ENCODE measurements at places on chromosomes 1 and 21.
A peak's percentile ranks its signal among the peaks of the same experiment; 100 is the strongest.

DNA sequence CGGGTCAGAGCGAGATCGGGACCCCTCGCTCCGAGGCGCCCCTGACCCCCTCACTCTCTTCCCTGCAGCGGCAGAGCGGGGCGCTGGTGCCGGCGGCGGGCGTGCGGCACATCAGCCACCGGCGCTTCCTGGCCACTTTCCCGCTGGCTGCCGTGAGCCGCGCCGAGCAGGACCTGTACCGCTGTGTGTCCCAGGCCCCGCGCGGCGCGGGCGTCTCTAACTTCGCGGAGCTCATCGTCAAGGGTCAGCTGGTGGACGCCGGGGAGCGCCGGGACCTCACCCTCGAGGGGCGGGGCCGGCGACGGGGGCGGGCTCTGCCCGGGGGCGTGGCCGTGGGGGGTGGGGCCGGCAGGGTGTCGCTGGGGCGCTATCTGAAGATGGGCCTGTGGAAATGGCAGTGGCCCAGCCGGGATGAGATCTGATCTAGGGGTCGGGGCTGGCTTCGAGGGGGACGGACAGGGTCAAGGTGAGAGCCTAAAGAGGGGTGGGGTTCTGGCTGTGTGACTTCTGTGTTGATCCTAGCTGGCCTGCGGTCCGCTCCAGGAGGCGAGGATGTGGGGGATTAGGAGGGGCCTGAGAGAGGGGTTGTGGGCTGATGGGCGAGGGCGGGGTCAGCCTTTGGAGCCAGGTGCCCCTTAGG lies 23.6 kb downstream of the PTPRU start:
- no peak for DNase-seq

DNA sequence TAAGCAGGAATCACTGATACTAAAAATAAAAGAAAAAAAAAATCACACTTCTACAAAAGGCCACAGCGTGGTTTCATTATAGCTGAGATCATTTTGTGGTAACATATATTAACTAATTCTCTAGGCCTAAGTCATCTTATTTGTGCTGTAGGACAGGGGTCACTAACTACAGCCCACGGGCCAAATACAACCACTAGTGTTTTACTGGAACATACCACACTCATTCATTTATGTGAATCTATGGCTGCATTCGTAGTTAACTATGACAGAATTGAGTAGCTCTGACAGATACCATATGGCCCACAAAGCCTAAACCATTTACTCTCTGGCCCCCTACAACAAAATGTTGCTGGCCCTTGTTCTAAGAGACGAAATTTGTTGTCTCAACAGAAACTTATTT lies 224.4 kb downstream of the VAV3 start:
- no peak for DNase-seq

DNA sequence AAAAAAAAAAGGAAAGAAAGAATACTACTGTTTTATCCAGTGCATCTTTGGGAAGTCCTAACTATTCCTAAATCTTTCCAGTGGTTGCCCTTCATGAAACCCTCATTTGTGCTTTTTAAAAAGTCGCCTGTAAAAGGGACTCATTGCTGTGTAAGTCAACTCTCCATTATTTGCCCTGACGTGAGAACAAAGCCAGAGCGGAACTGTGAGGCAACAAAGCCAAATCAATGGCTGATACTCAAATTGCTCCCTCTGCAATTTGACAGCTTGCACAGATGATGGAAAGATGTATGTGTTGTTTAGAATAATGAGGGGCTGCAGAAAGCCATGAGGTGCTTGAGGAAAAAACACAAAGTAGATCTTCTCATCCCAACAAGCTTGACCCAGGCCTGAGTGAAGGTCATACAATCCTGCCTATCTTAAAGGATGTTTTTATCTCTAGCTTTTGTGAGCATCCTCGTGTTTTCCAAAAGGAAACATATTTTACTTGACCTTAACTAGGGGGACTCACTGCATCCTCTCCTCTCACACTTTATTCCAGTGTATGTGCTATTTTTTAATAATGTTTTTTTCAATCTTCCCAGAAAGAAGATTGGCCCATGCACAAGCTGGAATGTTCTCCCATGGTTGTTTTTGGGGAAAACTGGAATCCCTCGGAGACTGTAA lies 33.4 kb downstream of the SMYD2 start:
- DNase-seq: no peak

DNA sequence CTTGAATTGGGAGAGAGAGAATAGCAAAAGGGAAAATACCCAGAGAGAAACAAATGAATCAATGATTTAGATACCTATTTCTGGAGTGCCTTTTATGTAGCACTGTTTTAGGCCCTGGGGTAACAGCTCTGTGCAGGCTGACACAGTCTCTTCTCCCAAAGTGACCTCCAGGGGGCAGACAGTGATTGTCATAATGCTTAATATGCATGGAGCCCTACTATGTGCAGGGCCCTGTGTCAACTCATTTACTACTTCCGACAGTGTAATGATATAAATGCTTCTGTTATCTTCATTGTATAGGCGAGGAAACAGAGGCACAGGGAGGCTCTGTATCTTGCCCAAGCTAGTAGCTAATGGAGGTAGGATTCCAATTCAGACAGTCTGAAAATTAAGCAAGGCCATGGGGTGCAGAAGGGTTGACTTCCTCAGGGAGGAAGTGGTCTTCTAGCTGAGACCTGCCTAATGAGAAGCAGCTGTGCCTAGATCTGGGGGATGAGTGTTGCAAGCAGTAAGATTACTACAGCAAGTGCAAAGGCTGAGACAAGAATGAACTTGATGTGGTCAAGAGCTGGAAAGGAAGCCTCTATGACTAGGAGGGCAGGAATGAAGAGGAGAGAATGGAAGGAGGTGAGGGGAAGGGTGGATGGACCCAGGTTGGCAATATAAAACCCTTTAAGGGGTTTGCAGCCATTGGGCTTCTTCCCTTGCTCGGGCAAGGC lies 16.2 kb upstream of the SERINC2 start:
- no peak for DNase-seq

- no peak for DNase-seq
Measured at GRCh38 chr1:184947497-184948256, 26.6 kb downstream of the NIBAN1 start.

GRCh38 chr1:218383681-218384080 lies 38.5 kb downstream of the TGFB2 start:
- DNase-seq: no peak

- DNase-seq: peak; percentile 32
Measured at GRCh38 chr1:7279769-7280168, 491.3 kb upstream of the VAMP3 start.

- DNase-seq: no peak
Measured at GRCh38 chr1:186487163-186487562, 26.2 kb upstream of the PDC start.

- DNase-seq: no peak
Measured at GRCh38 chr1:38059635-38060250, 13.2 kb upstream of the POU3F1 start.

GRCh38 chr1:69570356-69570755 lies 2.6 kb downstream of the LRRC7 start:
- DNase-seq: no peak

DNA sequence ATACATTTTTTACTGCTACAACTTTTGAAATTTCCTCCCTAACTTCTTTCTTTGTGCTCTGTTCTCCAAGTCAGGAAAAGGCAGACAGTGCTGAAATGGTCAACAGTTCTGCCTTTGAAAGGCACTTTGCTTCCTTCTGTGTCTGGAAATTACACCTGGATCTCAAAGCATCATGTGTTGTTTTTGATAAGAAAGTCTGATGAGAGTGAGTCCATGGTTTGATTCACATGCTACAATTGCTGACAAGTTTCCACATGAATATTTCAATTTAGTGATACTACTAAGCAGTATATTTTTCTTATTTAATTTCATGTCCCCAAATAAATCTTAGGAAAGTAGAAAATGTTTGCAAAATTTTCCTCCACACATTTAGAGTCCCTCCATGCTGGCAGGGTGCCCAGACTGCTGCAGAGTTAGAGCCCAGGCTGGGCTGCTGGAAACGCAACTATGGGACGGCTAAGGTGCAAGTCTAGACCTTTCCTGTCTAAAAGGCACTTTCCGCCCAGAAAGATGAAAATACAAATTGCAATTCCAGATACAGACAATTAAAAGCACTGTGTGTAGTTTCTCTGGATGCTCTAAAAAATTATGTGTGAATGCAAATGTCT lies 96.6 kb upstream of the RUNX1 start:
- DNase-seq: no peak

DNA sequence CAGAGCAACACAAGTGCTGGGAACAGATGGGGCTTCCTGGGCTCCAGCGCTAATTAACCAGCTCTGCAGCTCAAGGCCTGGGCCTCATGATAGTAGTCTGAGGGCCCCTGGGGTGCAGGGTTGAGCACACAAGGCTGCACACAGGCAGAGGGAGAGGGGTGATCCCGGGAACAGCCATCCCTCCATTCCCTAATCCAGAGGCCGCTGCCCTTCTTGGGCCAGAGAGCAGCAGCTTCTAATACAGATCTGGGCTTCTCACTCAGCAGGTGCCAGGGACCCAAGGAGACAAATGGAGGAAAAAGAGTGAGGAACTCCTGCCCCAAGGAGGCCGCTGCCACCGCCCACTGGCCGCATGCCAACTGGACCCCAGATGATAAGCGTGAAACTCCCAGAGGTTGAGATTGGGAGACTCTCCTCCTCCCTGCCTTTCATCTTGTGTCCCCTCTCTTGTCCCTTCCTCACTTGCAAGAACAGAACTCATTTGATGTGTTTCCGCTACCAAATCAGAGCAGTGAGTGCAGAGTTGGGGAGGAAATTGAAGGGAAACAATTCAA lies 58.0 kb upstream of the IFNAR2 start:
- no peak for DNase-seq

DNA sequence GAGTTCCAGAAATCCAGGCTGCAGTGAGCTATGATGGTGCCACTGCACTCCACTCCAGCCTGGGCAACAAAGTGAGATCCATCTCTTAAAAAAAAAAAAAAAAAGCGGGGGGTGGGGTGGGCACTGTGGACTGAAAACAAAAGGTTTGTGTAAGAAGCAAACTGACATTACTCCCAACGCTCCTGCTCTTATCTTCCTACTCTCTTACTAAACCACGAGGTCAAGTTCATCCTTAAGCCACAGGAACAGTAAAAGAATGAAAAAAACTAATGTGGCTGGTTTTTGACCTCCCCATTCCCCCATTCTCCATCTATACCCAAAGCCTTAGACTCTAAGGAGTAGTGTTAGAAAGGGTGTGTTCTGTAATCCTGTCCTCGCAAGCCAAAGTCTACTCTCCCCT lies 30.8 kb downstream of the TFAP2E start:
- DNase-seq: no peak

DNA sequence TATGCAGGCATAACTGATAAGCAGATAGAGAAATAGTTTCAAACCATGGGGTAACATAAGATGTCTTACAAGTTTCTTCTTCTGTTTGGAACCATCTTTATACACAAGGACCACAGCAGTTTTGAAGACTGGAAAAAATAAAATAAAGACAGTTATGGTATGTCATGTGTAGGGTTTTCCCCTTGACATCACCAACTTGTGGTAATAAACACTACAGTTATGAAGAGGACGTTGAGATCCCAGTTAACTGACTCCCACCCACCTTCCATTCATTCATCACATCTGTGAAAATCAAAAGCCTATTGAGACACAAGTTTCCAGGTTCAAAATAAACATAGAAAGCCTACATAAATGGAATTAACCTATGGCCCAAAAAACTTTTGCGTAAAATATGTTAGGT lies 92.5 kb upstream of the KRTAP19-8 start:
- DNase-seq: no peak

GRCh38 chr1:8047686-8048445 lies 21.8 kb upstream of the ERRFI1 start:
- DNase-seq: no peak

- DNase-seq: no peak
Measured at GRCh38 chr21:45129189-45129923, 55.0 kb downstream of the ADARB1 start.

- DNase-seq: no peak
Measured at GRCh38 chr21:41769111-41769510, 2.3 kb upstream of the RIPK4 start.

DNA sequence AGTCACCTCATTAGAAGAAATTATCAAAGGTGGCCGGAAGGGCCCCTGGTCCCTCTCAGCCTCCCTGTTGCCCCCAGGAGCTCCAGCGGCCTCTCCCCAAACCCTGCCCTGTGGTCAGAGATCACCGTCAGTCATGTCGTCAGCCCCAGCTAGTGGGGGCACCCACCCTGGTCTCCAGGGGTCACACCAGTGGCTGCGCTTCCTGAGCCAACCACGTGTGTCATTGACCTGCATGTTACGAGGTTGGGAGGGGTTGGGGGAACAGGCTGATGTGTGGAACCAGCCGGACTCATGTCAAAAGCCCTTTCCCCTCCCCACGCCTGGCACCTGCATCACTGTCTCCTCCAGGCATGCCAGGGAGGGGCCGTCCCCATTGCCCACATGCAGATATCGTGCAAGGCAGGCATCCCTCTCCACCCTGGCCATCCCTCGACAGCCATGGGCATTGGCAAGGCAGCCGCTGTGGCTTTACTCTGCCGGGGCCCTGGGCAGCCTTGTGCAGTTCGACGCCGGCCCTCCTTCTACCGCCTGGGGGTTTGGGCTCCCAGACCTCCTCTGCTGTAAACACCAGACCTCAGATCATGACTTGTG lies 128.7 kb downstream of the CRYAA start:
- no peak for DNase-seq

DNA sequence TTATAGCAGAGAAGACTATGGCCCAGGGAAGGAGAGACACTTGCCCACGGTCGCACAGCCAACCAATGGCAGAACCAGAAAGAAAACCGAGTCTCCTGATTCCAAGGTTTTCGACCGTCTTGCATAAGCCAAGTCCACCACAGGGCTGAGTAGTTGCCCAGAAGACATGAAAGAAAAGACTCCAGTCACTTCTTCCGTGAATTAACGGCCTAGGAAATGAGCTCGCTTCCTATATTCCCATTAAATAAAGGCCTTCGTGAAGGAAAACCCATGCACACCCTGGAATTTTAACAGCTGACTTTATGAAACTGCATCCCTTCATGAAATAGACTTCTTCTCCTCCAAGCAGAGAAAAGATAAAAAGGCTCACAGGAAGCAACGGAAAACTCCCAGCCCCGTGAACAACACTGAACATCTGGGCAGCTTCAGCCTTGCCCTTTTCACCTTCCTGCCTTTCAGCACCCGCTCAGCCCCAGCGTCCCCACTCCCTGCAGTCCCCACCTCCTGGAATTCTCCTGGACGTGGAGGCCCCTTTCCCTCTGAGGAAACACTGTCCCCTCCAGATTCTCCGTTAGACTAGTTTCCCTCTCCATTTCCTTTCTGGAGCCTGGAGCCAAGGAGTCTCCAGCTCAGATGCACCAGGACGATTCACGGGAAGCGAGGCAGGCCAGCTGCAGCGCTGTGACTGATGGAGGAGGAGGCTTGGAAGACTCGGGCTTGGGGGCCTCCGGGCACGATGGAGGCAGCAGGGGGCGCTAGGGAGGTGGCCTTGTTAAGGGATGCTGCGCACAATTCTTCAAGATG lies 2.7 kb upstream of the MYOC start:
- peak; percentile 75 for DNase-seq

Data from type B pancreatic cell (in vitro differentiated cells).